ENCODE measurements at places on chromosomes 4 and X. TPM values are rescaled to one million over a fixed set of nuclear protein-coding genes. Genes with fewer than 3 reads are reported as not detected.
A peak's percentile ranks its signal among the peaks of the same experiment; 100 is the strongest.

GRCh38 chr4:119735165-119735651, 106.6 kb upstream of the PDE5A start:
- H3K36me3 ChIP-seq: no peaks in the 10 kb centered on the region
- peak overlapping the region; percentile 66 for H3K27ac ChIP-seq
- H3K27me3 ChIP-seq: no peaks in the 10 kb centered on the region
- peaks cover 2% of the 10 kb centered on the region for H3K4me1 ChIP-seq

DNA sequence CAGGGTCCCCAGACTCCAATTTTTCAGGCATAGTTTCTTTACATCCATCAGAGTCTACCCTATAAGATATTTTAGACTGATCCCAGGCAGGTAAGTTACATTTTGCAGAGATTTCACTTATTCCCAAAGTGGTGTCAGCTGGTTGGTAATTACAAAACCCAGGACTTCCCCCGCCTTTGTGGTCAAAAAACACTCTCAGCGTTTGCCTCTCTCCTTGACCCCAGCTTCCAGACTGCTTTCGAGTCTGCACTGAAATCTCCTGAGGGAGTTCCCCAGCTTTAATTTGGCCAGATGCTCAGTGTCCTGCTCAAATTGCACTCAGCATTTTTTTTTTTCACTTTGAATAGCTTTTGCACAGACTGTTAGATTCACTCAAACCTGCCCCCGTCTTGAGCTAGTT, 11.2 kb upstream of the AMOT start:
- no peak overlapping the region for H3K4me3 ChIP-seq
- H3K27ac ChIP-seq: no peak overlapping the region
- peak; percentile 62 for DNase-seq
- peaks cover 5% of the 10 kb centered on the region for H3K27me3 ChIP-seq

The ADAM29 gene
- not detected for total RNA-seq

The SAGE1 gene
- total RNA-seq: not detected

The NEXMIF gene
- total RNA-seq: 2.0 TPM

The DUX4 gene
- not detected for total RNA-seq

The FRMD7 gene
- not detected for total RNA-seq
